ENCODE measurements at places on chromosomes 4 and X.
A peak's percentile ranks its signal among the peaks of the same experiment; 100 is the strongest.

GRCh38 chr4:185919107-185919506, 107.1 kb upstream of the SORBS2 start:
- DNase-seq: no peak

DNA sequence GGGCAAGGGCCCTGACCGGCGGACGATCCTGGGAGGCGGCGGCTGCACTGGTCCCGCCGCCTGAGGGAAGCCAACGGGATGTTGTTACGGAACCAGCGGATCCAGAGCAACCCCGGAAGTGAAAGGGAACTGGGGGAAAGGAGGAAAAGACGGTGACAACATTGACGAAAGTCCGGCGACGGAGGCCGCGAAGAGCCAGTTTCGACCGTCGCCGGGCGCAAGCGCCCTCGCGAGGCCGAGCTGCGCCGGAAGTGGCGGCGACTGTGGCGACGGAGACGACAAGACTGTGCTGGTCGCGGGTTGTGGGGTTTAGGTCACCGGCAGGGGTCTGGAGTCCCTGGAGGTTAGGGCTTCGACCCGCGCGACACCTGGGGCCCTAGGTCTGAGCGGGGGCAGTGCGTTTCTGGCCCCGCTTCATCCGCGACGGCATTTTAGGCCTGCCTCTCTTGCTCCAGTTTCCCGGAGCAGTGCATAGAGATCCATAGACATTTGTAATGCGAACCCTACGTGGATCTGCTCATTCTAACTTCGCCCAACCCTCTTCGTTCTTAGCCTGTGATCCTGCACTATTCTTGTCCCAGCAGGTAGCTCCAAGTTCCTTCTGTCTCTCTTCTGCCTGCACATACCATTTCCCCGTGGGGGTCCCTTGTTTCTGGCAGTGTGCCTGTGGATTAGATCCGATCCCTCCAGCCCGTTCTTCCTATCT, at the start of gene BOD1L1:
BOD1L1 (minus strand) TSS at position 120 of the 706 bp plus-strand sequence. CDS start 138 bp downstream, outside the sequence.
- peak; percentile 57 for DNase-seq

DNA sequence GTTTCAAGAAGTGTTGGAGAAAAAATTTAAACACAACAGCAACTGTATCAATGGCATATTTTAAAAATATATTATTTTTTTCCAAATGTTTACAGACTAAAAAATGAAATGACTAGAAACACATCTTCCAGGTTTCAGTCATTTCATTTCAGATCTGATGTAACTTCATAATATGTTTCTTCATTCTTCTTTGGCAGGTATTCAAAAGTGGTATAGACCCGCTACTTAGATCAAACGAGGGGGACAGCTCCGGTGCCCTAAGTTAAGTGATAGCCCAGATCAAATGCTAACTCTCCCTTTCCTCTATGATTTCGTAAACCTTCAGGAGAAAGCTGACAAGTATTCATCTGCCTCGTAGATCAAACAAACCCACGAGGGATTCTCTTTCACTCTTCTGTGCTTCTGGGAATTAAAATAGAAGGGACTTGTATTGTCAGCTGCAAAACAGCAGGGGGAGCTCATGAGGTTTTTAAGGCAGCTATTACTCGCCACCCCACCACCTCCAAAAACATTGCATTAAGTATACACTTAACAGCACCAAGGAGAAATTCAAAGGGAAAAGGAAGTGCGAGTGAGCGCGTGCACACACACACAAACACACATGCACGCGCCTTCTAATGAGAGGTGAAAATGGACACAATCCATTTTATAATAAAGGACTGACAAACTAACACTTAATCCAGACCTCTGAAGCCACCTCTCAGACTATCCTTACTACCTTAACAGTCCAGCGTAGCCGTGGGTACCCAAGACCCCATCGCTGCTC, 21.4 kb downstream of the HELT start:
- DNase-seq: peak; percentile 18

GRCh38 chrX:115023139-115023538, 5.7 kb upstream of the IL13RA2 start:
- no peak for DNase-seq

- DNase-seq: no peak
These were observed 35.4 kb downstream of the SNX25 start for GRCh38 chr4:185244763-185245162.

- no peak for DNase-seq
These were observed 51.5 kb downstream of the PPA2 start for GRCh38 chr4:105422207-105422920.

- DNase-seq: no peak
These were observed 991.6 kb downstream of the FAT4 start for GRCh38 chr4:126306152-126306869.

- DNase-seq: no peak
These were observed 75.0 kb downstream of the FAM13A start for GRCh38 chr4:88981993-88982392.
